ENCODE measurements at places on chromosomes 1 and 21.
A peak's percentile ranks its signal among the peaks of the same experiment; 100 is the strongest.

- DNase-seq, result no peak
These were observed 234.9 kb downstream of the TNR start for GRCh38 chr1:175508320-175509110.

DNA sequence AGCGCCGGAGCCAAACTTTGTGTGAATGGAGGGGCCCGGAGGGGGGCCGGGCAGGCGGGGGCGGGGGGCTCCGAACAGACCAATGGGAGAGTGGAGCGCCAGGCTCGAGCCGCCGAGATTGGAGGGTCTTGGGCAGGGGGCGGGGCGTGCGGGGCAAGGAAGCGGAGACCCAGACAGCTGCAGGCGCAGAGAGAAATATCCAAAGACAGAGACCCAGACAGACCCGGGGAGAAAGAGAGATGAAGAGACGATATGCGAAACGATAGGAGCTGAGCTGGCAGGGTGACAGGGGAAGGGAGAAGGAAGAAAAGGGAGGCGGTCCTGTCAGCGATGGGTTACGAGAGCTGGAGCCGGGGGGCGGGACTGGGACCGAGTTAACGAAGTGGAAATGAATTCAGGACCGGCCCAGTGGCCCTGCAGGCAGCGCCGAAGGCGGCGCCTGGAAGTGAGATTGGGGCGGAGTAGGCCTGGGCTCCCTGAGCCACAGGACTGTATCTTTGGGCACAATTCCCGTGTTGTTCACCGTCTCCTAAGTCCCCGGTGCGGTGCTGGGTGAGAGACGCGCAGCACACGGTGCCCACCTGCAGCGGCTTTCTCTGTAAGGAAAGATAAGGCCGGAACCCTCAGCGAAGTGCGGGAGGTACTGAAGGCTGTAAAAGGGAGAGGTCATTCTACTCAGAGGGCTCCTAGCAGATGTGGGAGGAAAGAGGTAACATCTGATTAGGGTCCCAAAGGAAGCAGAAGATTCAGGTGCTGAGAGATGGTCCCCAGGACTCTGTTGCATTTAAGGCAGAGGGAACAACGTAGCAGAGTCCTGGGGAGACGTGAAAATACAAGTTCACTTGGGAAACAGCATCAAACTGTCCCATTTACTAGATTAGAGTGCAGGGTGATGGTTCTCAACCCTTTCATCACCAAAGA is 543 bp upstream of the KCNJ10 start:
- DNase-seq, result peak; percentile 56

DNA sequence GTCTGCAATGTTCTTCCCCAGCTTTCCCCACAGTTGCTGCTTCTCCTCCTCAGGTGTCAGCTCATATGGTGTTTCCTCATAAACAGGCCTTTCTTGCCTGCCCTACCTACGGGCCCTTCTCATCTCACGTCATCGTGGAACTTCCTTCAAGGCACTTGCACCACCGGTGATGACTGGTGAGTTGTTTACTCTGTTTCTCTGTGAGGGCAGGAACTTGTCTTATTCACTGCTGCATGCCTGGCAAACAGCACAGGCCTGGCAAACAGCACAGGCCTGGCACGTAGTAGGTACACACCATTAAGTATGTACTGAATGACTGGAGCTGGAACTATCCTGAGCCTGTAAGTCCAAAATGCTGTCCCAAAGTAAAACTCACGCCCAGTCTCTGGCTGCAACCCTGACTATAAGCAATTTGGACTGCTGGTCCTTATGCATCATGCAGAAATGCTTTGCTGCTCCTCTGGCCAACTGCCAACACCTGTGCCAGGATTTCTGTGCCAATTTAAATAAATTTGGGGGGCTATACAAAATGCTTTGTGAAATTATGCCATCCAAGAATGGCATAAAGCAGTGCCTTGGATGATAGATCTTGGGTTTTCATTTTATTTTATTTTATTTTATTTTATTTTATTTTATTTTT is 25.7 kb downstream of the STK40 start:
- DNase-seq, result no peak

DNA sequence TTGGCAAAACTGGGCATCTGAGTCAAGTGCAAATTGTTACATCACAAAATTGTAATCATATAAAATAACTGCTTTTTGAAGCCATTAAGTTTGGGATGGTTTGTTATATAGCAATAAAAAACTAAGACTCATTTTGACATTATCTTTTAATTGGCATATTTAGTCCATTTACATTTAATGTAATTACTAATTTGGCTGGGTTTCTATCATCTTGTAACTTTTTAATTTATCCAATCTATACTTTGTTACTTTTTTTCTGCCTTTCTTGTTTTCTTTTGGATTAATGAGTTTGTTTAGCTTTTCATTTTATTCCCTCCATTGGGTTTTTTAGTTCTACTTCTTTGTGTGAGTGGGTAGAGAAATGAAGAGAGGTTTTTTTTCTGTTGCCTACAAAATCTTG is 76.3 kb downstream of the DRAM2 start:
- no peak for DNase-seq

DNA sequence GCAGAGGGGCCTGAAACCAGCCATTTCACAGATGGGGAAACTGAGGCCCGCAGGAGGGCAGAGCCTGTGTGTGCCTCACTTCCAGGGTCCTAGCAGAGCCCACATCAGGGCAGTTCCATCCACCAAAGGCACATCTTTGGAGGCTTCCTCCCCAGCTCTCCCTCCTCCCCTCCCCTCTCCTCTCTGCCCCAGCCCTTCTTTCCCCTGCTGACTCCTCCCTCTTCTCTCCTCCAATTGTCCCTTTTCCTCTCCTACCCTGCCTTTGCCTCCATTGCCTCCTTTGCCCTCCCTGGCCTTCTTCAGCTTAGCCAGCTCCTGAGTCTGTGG is 56.6 kb downstream of the TMEM53 start:
- no peak for DNase-seq

DNA sequence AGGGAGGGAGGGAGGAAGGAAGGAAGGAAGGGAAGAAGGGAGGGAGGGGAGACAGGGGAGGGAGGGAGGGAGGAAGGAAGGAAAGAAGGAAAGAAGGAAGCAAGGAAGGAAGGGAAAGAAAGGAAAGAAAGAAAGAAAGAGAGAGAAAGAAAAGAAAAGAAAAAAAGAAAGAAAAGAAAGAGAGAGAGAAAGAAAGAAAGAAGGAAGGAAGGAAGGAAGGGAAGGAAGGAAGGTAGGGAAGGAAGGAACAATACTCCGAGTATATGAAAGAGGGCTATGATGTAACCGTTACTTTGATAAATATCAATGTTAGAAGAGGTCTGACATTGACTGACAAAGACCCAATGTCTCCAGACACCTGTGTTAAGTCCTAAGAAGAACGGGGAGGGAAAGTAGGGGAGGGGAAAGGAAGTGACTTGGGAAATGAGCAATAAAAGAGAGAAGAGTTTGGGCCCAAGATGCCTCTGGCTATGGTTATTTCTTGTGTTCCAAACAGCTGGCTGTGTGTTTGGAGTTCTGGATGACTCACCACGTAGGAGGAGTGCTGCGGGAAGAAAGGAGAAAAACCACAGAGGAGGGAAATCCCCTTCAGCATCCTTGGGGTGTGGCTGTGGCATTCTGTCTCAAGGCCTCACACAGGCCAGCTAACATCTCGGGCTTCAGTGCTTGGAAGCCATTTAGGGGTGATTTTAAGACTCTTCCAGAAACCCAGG is 37.0 kb upstream of the RXRG start:
- no peak for DNase-seq

DNA sequence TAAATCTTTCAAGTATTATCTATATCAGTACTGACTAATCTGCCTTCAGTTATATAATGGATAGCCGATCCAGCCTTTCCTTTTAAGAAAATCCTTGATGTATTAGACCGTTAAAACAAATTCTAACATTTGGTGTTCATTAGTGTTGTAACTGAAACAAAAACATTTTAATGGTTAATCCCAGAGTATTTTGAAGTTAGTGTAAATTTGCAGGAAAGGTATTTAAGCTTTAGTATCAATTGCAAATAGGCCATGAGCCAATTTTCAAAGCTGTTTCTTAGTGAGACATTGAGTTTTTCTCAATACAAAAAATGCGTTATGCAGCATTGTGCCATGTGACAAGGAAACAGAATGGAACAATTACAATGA is 29.6 kb downstream of the DISP1 start:
- no peak for DNase-seq

DNA sequence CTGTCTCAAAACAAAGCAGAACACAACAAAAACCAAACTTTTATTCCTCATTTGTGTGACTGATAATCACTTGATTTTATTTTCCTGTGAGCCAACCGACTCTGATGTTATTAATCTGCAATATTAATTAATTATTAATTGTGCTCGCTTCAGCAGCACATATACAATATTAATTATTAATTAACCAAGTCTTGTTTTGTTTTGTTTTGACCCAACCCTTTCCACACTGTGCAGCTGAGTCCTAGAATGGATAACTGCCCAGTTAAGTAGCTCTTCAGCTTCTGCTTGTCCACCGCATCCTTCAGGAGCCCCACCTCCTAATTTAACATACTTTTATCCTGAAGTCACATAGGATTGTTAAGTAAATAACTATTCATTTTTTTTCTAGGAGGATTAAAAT is 47.4 kb upstream of the EXO1 start:
- DNase-seq, result no peak

DNA sequence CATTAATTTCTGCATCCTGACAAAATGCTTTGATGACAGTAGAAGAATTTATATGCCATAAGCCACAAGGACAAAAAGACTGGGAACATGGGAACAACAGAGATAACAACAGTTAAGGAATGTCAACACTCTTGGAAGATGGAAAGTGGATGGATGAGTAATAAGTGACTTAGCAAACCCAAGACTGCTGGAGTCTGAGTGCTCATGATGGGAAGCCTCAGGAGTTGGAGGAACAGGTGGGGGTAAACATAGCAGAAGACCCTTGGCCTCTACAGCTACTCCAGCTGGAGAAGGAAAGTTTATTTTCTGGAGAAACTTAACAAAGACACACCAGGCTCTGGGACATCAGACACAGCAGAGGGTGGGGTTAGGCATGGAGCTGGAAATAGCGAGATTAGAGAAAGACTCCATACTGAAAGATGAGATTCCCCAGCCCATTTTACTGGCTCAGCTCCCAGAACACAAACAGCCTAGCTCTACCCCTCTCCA is 13.6 kb downstream of the G0S2 start:
- no peak for DNase-seq

GRCh38 chr1:22625262-22625925 is 11.0 kb upstream of the C1QA start:
- no peak for DNase-seq

DNA sequence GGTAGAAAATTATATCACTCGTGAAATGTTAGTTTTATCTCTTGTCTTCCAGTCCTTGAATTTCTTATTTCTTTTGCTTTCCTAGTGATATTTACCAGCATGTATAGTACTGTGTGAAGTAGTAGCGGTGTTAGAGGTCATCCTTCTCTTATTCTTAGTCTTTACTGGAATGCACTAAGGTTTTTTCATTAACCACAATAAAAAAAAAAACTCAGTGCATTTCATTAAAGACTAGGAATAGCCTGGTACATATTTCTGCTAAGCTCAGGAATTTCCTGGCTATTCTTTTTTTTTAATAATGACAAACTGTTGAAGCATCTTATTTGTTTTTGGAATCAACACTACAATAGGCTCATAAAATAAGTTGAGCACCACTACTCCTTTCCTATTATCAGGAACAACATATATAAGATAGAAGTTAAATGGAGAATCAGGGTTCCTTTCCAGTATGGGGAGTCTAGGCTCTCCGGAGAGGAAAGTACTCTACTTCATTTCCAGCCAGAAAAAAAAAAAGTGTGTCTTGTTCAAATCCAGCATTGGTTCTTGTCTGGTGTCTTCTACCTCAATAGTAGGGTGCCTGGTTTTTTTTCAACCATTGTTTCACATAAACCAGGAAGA is 60.0 kb downstream of the TNFSF18 start:
- DNase-seq, result no peak

DNA sequence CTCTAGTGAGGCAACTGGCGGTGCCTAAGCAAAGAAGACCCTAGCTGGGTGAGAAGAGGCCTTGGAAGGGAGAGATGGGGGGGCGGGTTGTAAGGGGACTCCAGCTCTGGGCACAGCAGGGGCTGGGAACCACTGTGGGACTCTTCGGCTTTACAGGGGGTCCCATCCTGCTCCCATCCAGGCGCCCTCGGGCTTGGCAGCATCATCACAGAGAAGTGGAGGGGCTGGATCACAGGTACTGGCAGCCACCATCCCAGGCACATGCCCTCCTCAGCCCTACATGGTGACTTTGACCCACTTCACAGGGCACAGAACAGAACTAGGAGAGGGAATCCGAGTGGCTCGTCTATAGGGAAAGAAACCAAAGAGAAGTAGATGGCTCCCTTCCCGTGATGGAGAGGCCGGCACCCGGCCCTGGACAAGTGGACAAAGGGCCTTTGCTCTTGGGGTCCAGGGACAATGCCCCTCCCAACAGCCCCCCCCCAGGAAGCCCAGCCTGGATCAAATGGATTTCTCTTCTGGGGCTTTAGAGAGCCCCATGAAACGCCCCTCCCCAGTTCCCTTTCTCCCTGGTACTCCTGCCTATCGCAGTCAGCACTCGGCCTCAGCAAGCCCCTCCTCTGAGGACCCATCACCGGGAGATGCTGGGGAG is 54.0 kb upstream of the ECE1 start:
- DNase-seq, result no peak

- no peak for DNase-seq
These were observed 462.6 kb upstream of the RUNX1 start for GRCh38 chr21:35511696-35512162.

DNA sequence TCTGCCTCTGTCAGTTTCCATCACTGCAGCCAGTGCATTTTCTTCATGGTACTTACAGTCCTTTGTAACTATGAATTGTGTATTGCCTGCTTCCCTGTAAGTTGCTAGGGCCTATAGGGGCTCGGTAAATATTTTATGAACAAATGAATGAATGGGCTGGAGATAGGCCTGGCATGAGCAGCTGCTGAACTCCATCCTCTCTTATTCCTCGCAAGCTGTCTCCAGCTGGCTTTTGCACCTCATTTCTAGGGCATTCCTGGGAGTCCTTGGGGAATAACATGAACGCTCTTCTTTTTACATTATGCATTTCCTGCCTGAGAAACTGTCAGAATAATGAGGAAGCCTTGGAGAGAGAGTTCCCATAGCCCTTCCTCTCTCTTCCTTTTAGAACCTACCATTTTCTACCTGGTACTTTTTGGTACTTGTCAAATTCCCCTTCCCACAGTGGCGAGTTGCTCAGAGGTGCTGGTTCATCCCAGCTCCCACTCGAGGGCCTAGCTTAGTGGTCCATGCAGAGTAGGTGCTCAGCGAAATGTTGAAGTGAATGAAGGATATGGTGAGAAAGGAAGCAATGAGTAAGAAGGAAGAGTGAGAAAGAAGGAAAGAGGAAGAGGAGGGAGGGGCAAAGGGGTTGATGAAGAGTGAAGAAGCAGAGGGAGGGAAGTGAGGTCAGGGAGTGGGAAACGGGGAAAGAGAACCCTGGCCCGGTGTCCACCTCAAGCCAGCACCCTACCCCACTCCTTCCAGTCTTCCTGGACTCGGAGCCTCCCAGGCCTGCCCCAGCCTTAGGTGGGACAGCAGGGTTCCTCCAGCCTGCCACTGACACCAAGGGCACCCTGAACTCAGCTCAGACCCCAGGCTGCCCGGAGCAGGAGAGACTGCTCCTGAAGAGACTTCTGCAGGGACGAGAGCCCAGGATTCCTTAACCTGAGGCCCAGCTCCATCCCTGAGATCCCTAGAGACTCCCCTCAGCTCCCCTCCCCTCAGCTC is 29.6 kb downstream of the KCNC4 start:
- DNase-seq, result no peak

GRCh38 chr1:64327119-64327518 is 123.7 kb downstream of the UBE2U start:
- DNase-seq, result no peak

- DNase-seq, result no peak
These were observed 16.5 kb downstream of the DYRK1A start for GRCh38 chr21:37383086-37383485.

Measured in prostate gland (tissue), 2 donors.